ENCODE measurements at places on chromosomes 4 and X.

GRCh38 chr4:183872531-183872930 lies 32.6 kb upstream of the STOX2 start:
- no peak for DNase-seq

DNA sequence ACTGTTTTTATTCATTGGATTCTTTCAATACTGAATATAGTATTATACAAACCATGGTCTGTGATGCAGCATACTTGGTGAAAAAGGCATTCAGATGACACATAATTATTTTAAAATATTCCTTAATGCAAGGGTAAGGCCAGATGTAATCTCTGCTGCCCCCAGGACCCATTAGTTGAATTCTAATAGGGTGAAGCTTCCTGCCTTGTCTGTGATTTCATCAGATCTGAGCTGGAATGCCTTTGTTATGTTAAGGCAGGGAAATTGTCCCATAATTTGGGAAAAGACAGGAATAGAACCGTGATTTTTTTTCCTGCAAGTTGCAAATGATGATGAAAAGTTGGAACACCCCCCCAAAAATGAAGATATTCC lies 26.1 kb downstream of the ZRSR2 start:
- no peak for DNase-seq

DNA sequence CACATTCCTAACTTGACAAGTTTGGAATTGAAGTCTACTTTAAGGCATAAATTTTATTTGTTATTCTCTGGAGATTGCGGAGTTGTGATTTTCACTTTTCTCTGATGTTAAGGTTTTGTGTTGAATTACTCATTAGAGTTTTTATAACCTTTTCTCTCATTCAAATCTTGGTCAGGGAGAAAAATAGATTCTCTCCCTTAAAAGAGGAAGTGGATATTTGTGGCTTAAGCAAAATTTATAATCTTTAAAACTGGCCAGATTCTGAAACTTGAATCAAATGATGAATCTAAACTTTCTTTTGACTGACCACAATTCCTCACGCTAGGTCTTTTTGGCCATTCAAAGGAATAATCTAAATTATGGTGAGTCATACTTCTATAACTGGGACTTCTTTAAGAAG lies 361.4 kb downstream of the TEX13C start:
- no peak for DNase-seq

DNA sequence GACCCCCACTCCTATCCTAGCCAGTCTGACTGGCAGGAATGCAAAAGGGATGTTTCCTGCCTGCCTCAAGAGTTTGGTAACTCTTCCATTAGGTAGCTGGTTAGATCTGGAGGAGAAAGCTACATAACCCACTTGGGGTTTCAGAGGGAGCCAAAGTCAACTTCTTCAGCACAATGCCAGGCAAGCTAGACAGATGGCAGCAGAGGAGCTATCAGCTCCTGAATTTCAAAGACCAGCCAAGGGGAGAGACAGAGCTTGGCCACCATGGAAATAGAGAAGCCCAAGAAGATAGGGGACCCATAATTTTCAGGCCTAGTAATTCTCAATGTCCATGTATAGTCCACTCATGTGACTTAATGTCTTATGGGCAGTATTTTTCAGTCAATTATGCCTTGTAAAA lies 56.4 kb downstream of the PGRMC1 start:
- DNase-seq: no peak

DNA sequence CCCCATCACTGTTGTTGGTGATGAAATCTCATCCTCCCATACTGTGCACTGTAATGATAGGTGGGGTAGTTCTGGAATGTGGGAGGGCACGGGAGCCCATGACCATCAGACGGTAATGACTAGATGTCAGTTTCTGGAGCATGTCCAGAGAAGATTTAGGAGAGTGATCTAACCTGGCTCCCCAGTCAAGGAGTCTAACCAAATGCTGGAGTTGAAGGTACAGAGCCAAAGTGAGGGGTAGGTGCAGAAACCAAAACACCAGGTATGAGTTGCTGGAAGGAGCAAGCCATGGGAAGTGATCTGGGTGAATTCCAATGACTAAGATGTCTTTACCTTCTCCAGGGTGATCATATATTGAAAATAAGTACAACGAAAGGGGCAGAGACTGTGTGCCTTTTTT lies 296.9 kb downstream of the INPP4B start:
- no peak for DNase-seq

DNA sequence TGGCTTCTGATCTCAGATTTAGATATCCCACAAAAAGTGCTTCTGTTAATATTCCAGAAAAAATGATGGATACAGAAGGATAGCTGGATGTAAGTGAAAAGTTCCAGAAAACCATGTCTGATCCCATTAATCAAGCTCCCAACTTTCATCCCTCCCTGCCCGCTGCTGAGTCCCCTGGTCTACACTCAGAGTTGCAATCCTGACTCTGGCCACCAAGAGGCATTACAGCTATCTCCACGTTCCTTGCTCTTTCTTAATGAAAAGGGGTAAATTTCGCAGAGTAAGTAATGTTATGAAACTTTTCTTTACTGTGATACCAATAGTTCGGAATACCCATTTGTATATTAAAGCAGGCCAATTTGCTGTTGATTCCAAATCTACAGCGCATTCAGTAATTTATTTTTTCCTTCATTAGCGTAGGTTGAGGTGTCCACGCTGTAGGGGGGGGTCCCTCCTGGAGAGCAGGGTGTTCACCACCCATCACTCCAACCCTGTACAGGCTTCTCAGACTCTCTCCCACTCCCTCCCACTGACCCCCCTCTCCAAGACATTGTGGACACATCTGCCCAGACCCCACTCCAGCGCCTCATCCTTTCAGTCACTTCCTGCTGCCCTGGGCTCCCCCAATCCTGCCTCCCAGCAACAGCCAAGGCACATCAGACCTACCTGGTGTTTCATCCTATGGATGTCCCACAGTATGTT lies 55.1 kb downstream of the RAB40A start:
- DNase-seq: peak; percentile 35

GRCh38 chrX:42664680-42665079 lies 113.3 kb downstream of the PPP1R2C start:
- DNase-seq: no peak

- DNase-seq: no peak
These were observed 49.4 kb downstream of the RPS6KA3 start for GRCh38 chrX:20217271-20217670.

DNA sequence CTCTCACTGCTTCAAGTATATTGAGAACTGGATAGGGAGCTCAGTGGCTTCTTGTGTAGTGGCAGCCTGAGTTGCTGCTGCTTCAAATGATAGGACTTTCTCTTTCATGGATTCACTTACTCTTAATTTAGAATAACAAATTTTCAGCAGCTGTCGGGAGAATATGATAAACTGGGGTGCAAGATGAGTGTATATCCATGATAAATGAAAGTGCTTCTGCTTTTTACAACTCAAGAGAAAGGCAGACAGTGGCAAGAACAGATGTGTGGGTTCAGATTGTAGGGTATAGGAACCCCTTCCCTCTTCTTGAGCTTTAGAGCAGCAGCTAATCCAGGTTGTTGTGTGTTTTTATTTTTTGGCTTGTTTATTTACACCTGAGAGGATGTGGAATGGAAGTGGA lies 1.0 kb downstream of the SH3BGRL start:
- no peak for DNase-seq

DNA sequence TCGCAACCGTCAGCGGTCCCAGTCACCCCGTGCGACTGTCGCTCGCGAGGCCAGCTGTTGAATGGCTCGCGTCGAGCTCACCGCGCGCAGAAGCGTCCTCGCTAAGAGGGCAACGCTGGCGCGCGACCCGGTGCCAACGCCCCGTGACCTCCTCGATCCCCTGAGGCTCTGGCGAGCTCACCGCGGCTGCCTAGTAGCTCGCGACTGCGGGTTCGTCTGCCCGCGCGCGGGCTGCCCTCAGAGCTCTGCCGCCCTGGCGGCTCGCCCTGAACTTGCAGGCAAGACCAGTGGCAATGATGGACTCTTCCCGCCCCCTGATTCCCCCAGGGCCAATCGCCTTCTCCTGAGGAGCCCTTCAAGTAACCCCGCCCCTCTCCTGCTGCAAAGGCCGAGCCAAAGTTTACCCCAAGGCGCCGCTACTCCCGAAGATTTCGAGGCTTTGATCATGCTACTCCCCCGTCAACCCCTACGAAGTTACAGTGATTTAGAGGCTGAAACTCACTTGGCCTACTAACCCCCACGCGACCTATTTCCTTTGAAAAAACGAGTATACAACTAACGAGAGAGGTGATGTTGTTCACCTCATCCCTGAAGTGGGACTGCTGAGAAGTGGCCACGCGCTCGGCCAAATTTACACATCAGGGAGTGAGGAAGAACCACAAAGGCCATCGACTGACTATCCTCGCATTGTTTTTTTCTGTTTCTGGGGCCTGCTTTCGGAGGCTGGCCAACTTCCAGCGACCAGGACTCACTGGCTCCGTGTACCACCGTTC lies 37.5 kb downstream of the PGRMC1 start:
- DNase-seq: peak; percentile 61

All from CD4-positive, alpha-beta T cell treated with Interleukin-10 for 1 hour (primary cell).